Activated CD4-positive, alpha-beta memory T cell treated with anti-CD3 and anti-CD28 coated beads, Interleukin-2, amount 10 ng/mL, durations not matched to agents 7 days and 5 days (primary cell): ENCODE measurements at places on chromosomes 2 and 18. TPM values are rescaled to one million over a fixed set of nuclear protein-coding genes. Genes with fewer than 3 reads are reported as not detected.

ASAP2 gene
- total RNA-seq: 0.25 TPM

L3MBTL4 gene
- total RNA-seq: 0.20 TPM

CCDC74B gene
- total RNA-seq: 0.88 TPM

GRCh38 chr2:182291296-182291695, 135.5 kb downstream of the PDE1A start:
- peaks cover 2% of the 10 kb centered on the region for H3K27me3 ChIP-seq
- H3K4me1 ChIP-seq: no peaks in the 10 kb centered on the region
- no peak overlapping the region for H3K4me3 ChIP-seq
- no peaks in the 10 kb centered on the region for H3K36me3 ChIP-seq
- no peak overlapping the region for H3K27ac ChIP-seq

- H3K27ac ChIP-seq: no peak overlapping the region
- no peak overlapping the region for H3K4me3 ChIP-seq
- no peaks in the 10 kb centered on the region for H3K36me3 ChIP-seq
- H3K4me1 ChIP-seq: no peaks in the 10 kb centered on the region
- no peaks in the 10 kb centered on the region for H3K27me3 ChIP-seq
Observed at GRCh38 chr18:68865021-68865420, 67.1 kb downstream of the CCDC102B start.
